ENCODE measurements at places on chromosomes 6 and 20.

- DNase-seq, result no peak
Observed at GRCh38 chr6:12504325-12504966, 212.1 kb upstream of the PHACTR1 start.

DNA sequence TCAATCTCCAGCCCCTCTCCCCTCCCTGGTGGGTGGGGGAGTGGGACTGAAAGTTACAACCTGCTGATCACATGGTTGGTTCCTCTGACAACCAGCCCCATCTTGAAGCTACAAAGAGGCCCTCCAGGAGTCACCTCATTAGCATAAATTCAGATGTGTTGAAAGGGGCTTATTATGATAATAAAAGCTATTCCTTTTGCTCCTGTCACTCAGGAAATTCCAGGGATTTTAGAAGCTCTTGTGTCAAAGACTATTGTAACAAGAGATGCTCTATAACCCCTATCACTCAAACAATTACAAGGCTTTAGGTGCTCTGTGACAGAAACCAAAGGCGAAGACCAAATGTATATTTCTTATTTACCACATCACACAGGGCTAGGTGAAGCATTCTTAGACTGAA, 30.1 kb upstream of the MBOAT1 start:
- DNase-seq, result no peak

DNA sequence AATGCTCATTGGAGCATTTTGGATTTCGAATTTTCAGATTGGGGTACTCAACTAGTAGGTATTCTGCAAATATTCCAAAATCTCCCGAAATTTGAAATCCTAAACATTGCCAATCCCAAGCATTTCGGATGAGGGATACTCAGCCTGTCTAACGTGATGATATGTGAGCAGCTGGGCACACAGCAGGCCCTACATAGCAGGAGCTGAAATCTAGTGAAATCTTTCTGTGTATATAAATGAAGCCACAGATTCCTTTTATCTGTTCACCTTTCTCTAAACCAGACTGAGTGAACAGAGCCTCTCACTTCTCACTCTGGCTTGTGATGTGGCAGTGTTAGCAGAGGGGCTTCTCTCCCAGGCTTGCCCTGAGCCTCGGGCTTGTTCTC, 17.8 kb downstream of the STX16 start:
- DNase-seq, result no peak

DNA sequence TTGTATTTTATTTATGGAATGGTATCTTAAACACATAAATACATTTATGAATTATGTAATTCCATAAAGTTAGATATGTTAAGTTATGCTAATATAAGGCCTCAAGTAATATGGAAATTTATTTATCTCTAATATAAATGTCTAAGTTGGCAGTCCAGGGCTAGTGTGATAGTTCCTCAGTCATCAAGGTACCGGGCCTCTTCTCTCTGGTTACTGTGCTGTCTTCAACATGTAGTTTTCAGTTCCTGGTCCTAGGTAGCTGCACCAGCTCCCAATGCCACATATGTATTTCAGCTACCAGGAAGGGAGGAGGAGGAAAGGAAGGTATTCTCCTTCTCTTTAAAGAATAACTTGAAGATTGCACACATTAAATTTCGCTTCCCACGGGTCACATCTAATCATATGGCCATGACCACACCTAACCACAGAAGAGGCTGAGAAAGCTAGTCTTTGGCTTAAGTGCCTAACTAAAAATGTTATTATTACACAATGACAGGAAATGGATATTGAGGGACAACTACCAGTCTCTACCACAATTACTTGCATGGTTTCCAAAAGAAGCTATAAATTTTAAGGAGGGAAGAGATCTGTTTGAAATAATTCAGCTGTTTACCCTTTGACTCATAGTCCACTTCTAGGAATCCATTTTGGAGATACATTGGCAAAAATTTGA, 68.6 kb downstream of the BCKDHB start:
- DNase-seq, result no peak

DNA sequence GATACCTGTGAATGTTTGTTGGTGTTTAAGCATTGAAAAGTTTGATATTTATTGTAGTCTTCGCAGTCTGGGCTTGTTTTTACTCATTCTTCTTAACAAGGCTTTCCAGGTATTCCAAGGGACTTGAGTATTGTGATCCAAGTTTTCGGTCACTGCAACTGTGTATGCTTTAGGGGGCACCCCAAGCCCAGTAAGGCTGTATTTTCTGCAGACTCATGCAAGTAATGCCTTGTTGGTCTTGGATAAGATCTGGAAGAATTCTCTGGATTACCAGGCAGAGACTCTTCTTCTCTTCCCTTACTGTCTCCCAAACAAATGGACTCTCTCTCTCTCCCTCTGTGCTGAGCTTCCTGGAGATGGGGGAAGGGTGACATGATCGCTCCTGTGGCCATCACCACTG, 82.1 kb downstream of the RFPL4B start:
- no peak for DNase-seq

Data from activated naive CD4-positive, alpha-beta T cell (primary cell).